Lung (tissue), 17 donors: ENCODE measurements at places on chromosomes 2 and 18.

GRCh38 chr2:195494451-195494850, 162.6 kb upstream of the SLC39A10 start:
- no peak for DNase-seq

GRCh38 chr2:2870106-2870505, 507.5 kb downstream of the EIPR1 start:
- DNase-seq = no peak

DNA sequence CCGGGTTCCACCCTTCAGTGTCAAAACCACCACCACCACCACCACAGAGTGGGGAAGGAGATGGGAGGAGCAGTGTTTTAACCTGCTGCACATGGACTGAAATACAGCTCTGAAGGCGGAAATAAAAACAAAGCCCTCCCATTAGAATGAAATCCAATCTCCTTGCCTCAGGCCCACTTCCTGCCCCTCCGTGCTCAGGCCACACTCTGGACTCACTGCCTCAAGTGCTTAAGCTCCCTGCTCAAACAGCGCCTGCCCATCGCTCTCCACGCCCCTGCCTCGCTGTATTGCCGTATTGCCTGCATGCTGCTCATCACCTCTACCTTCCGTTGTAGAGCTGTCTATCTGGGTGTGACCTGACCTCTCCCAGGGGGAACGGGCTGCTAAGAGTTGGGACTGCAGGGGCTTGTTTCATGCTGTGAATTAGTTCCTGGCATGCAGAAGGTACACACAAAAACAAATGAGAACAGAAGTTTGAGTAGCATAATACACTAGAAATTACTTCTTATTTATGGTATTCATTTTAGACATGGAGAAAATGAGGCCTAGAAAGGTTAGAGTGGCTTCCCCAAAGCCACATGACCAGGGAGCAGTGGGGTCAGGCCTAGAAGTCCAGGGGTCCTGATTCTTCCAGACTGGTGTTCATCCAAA, 31.6 kb upstream of the NEB start:
- no peak for DNase-seq

- peak; percentile 82 for DNase-seq
Measured at GRCh38 chr18:12659904-12660605, 2.1 kb upstream of the SPIRE1 start.

GRCh38 chr18:2984091-2984490, 28.9 kb downstream of the LPIN2 start:
- DNase-seq = no peak

DNA sequence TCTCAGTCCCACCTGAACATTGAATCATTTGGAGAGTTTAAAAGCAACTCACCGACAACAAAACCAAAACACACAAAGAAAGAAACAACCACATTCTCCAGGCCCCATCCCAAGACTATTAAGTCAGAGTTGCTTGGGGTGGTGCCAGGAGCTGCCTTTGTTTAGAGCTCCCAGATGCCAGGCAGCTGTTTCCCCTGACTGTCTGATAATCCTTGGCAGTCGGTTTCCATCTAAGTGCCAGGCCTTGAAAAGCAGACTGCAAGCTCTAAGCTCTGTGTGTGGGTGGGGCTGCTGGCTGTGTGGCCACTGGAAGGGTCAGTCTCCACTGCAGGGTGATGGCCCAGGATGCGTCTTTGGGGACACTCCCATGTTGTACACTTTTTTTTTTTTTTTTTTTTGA, 255.3 kb upstream of the AGAP1 start:
- DNase-seq = peak; percentile 95

DNA sequence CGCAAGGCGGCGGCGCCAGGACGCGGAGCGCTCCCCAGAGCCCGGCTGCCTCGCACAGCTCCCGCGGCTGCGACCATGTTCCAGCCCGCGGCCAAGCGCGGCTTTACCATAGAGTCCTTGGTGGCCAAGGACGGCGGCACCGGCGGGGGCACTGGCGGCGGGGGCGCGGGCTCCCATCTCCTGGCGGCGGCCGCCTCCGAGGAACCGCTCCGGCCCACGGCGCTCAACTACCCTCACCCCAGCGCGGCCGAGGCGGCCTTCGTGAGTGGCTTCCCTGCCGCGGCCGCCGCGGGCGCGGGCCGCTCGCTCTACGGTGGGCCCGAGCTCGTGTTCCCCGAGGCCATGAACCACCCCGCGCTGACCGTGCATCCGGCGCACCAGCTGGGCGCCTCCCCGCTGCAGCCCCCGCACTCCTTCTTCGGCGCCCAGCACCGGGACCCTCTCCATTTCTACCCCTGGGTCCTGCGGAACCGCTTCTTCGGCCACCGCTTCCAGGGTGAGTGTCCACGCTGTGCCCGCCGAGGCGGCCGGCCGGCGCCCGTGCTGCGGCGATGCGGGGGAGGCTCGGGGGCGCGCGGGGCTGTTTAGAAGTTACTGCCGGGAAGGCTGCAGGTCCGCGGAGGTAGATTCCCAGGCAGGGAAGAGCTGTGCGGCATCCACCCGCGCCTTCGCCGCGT, 696 bp downstream of the EMX1 start:
- DNase-seq = peak; percentile 23

DNA sequence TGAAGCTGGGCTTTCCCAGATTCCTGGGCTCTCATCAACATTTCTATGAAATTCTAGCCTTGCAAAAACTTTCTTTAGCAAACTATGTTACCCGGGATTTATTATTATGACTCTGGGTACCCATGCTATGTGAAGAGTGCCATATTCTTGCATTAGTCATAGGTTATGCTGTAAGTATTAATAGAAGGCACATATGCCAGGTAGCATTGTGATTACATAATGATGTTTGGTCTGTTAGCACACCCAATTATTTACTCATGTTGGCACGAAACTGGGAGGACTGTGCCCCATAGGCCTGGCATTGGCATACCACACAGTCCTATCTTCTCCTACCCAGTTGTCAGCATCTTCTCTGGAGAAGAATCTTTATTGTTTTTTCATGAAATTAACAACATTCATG, 171.0 kb downstream of the SLC4A3 start:
- no peak for DNase-seq

GRCh38 chr2:193469251-193469650, 1274.5 kb upstream of the TMEFF2 start:
- DNase-seq = no peak

- DNase-seq = no peak
Measured at GRCh38 chr2:100235098-100235497, 87.2 kb downstream of the LONRF2 start.

DNA sequence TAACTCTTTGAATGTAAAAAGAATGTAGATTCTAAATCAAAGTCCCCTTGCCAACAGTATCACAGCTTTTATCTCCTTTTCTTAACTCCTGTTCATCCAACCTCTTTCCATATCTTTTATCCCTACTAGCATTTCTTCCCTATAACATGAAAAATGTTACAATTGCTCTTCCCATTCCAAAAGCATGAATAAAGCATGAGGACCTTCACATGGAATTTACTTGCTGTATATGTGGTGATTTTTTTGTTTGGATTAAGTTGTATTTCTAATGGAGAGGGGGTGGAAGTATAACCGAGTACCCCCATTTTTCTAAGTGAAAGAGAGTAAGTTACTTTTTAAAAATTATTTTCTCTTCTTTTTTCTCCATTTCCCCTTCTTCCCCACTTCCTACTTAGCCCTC, 94.9 kb upstream of the RBBP8 start:
- no peak for DNase-seq

GRCh38 chr18:64799376-64799775, 650.5 kb upstream of the LINC00305 start:
- no peak for DNase-seq

- no peak for DNase-seq
Measured at GRCh38 chr18:12290086-12290485, 18.0 kb upstream of the TUBB6 start.

DNA sequence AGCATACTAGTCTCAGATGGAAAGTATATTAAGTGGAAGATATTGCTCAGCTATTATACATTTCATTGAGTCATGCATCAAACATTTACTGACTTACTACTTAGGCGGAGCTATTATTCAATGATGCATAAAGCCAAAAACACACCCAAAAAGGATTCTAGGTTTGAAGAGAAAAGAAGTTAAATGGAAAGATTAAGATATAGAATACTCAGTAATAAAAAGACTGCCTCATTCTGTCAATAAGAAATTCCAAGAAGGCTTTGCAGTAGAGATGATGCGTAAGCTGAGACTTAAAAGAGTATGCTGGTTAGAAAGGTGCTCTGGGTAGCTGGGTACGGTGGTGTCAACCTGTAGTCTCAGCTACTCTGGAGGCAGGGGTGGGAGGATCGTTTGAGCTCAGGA, 27.6 kb downstream of the STK17B start:
- DNase-seq = no peak

DNA sequence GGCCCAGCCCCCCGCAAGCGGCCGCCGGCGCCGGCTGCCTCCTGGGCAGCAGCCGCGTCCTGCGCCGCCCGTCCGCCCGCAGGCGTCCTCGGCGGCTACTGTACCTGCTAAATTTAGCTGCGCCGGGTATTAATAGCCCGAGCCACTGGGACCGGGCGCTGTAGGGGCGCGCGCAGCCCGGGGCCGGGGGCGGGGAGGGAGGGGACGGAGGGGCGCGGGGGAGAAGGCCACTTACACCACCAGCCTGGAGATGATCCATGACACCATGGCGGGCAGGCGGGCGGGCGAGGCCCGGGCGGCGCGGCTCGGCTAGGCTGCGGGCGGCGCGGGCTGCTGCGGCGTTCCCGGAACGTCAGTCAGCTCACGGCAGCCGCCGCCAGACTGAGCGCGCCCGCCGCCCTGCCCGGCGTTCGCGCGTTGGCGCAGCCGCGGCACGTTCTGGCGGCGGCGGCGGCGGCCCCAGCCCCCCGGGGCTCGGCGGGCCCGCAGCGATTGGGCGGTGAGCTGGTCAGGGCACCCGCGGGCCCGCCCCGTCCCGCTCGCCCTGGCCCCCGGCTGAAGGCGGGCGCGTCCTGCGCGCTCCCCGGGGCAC, at the start of gene REEP1:
TSS of gene REEP1 (minus strand) at position 383 of the 592 bp plus-strand sequence. CDS start at position 267, 116 bp downstream.
- peak; percentile 52 for DNase-seq

GRCh38 chr2:44362207-44363015, 664 bp downstream of the CAMKMT start:
- peak; percentile 74 for DNase-seq

DNA sequence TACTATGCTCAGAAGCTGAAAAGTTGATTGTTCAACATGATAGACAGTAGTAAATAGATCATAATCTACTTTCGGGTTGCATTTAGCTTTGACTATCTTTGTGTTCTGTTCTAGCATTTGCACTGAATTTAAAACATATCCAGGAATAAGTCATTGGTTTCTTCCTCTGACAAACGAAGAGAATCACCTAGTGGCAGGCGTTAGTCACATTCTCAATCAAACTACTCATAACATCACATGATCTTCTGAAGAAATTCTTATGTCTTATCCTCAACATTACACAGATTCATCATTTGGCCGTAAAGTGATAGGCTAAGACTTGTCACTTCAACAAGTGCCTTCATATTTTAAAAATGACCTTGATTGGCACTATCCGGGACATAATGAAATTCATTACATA, 63.6 kb upstream of the TTC21B start:
- DNase-seq = no peak

DNA sequence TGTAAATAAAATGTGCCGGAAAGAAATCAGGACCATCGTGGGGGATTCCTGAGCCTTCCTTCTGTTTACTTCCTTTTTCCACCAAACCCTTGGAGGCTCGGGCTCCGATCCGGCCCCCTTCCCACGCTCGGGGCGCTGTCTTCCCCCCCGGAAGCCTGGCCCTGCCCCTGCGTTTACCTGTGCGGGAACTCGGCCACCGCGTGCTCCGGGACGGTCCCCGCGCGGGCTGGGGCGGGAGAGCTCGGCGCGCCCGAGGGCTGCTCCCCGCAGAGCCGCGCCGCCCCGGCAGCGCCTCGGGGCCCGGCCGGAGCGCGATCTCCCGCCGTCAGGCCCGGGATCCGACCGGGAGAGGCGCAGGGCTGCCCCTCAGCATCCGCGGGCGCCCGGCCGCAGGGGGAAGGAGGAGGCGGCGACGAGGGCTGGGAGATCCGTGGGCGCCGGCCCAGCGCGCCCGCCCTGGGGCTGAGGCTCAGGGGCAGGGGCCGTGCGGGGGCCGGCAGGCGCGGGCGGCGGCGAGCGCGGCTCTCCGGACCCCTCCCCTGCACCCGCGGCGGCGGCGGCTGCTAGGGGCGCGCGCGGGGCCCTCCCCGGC, 435 bp downstream of the ADCY3 start:
- DNase-seq = no peak

DNA sequence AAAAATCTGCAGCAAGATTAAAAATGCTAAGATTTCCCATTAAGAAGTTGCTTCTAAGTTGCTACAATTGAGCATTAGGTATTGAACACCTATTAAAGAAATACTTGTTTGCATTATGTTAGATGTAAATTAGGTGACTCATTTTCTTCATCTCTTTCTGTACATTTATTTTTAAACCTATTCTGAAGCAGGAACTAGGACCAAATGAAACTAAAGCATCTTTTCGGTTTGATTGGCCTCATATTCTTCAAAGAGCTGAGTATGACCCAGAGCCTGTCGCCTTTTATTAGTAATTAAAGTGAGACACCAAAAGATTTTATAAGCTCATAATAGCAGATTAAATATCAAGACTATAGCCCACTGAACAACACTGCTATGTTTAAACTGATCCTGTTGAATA, 83.4 kb upstream of the ZEB2 start:
- DNase-seq = no peak

GRCh38 chr18:36454848-36455458, 157.4 kb downstream of the FHOD3 start:
- no peak for DNase-seq

GRCh38 chr2:9613291-9613690, 17.5 kb downstream of the YWHAQ start:
- peak; percentile 34 for DNase-seq

DNA sequence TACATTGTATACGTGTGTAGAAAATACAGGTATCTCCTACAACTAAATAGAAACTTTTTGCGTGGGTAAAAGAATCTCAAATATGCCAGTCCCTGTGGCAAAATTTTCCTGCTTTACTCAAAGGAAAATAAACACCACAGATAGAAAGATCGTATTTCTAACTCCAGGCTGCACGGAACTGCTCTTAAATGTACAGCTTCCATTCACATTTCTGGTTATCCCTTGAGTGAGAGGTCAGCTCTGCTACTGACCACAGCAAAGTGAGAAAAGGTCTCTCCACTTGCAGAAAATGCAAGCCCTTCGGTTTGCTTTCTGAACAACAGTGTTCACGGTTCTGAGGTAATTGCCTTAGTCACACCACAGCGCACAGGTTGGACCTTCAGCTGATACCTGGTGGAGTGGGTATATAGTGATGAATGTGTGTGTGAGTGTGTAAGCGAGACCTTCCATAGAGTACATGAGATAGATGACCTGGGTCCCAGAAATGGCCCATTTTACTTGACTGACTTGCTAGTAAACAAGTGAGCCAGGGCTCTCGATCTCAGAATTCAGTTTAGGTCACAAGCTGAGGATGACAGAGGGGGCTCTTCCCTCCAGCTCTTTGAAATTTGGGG, 52.1 kb downstream of the ALPK2 start:
- DNase-seq = no peak

DNA sequence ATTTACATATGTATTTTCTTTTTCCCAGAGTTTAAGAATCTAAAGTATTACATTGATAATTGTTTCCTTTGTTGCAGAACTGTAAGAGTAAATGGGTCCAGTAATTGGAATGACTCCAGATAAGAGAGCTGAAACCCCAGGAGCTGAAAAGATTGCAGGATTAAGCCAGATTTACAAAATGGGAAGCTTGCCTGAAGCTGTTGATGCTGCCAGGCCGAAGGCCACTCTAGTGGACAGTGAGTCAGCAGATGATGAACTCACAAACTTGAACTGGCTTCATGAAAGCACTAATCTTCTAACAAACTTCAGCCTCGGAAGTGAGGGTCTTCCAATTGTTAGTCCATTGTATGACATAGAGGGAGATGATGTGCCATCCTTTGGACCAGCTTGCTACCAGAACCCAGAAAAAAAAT, 183.8 kb upstream of the STON1 start:
- no peak for DNase-seq

- no peak for DNase-seq
Measured at GRCh38 chr2:231161252-231161839, 36.5 kb upstream of the HTR2B start.
